ENCODE measurements at places on chromosomes 3 and 15.
A peak's percentile ranks its signal among the peaks of the same experiment; 100 is the strongest.

- DNase-seq, result no peak
Observed at GRCh38 chr15:98924401-98925049, 83.1 kb downstream of the PGPEP1L start.

DNA sequence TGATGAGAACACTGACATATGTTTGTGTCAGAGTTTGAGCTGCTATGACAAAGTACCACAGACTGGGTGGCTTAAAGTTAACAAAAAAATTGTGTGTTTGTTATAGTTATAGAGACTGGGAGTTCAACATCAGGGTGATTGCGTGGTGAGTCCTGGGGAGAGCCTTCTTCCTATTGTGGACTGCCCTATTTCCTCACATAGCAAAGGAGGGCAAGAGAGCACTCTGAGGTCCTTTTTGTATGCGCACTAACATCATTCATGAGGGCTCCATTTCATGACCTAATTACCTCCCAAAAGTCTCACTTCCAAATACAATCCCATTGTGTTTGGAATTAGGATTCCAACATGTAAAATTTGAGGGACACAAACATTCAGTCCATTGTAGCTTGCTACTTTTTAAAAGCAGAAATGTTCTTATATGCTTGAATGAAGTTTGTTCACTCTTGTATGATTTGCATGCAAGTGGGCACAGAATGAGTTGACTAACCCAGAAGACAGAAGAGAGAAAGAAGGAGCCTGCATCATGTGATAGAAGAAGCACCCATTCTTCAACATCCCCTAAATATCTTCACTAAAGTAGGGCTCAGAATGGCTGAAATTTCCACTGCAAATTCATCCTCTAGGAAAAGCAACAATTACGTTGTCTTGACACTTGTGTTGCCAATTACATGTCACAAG is 18.9 kb upstream of the ALCAM start:
- no peak for DNase-seq

- DNase-seq, result peak; percentile 61
Observed at GRCh38 chr15:90062023-90062442, 40.2 kb downstream of the IDH2 start.

DNA sequence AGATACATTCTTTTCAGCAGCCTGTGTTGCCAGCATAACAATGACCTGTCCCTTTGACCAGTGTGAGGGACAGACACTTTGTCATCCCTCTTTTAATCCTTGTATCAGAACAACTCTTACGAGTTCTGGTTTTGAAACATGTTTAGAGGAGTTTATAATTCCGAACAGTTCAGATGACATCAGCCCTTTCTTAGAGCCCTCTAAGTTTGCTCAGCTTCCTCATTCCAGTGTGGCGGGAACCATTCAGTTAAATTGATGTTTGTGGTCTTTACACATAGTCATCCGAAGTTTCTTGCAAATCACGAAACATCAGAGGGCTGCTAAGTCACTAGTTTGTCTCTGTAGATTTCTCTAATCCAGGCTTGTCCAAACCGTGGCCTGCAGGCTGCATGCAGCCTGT is 102.5 kb downstream of the AKAP13 start:
- DNase-seq, result no peak

DNA sequence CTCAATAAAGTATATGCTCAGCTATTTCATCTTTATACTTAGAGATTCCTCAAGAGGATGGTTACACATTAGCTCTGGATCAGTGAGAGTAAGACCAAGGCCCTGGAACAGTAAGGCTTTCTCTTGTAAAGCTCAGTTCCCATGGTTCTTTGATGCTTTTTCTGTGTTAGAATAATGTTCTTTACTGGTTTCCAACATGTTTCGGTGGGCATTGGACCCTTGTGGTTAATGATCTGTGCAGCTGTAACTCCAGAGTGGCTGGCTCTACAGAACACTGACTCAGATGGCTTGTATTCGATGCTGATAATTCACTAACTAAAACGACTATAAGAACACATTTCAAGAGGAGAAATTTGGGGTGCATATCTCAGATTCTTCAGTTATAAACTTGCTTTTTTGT is 114.7 kb downstream of the AKAP13 start:
- DNase-seq, result no peak

DNA sequence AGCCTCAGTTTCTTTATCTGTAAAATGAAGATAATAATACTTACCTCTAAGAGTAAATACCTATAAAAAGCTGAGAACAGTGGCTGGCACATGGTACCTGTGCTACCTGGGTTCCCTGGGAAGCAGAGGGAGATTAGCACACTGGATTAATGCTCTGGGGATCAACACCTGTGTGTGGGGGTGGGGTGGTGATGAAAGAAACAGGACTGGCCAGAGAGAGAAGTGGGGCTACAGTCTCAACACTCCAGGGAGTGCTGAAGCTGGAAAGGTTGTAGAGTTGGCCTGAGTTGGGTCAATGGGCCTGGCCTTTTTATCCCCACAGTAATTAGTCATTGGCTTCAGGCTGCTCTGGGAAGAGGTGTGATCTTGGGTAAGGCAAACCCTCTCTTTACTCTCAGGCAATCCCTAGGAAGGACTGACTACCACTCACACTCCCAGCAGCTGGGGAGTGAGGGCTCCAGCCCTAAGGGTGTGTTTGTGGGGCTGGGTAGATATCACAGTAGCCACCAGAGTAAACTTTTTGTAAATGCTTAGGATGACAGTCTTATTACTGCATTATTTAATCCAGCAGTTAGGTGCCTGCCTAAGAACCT is 102.5 kb downstream of the SV2B start:
- DNase-seq, result no peak

- DNase-seq, result no peak
Observed at GRCh38 chr3:63751459-63751858, 67.6 kb upstream of the C3orf49 start.

All from CD4-positive, CD25-positive, alpha-beta regulatory T cell (primary cell).